GM23248 (cell line): ENCODE measurements at places on chromosomes 4 and X. TPM values are rescaled to one million over a fixed set of nuclear protein-coding genes. Genes with fewer than 3 reads are reported as not detected.
A peak's percentile ranks its signal among the peaks of the same experiment; 100 is the strongest.

DNA sequence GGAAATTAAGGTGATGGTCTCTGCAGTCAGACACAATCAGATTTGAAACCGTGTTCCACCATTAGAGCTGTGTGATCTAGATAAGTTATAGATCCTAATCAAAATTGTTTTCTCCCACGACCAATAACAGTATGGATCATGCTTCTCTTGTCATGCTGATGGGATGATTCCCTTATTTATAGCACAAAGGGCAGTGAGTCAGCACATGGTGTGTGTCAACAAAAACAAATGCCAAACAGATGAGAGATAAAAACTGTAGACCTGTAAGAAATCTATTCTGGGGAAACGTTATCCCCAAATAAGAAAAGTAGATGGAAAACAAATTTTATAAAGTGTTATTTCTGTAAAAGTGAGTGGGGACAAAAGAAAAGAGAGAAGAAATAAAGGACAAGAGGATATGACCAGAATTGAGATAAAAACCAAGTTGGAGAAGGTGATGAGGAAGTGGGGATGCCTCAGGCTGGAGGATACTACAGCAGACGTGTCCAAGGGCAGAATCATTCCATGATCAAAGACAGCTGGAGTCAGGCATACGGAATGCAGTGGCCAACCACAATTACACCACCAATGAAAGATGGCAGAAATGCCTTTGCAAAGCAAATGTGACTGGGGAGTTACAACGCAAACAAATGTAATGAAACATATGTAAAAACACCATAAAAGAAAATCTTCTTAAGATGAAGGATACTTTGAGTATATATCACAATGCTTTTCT lies 377.8 kb upstream of the PRKX start:
- H3K27ac ChIP-seq = no peak overlapping the region
- peak; percentile 0 for DNase-seq
- no peak overlapping the region for H3K4me3 ChIP-seq
- H3K36me3 ChIP-seq = no peaks in the 10 kb centered on the region
- H3K4me1 ChIP-seq = no peaks in the 10 kb centered on the region

- no peaks in the 10 kb centered on the region for H3K36me3 ChIP-seq
- no peak overlapping the region for H3K27ac ChIP-seq
- no peak for DNase-seq
- no peaks in the 10 kb centered on the region for H3K4me1 ChIP-seq
- no peak overlapping the region for H3K4me3 ChIP-seq
These were observed 16.9 kb upstream of the RAP2C start for GRCh38 chrX:132236121-132236520.

DNA sequence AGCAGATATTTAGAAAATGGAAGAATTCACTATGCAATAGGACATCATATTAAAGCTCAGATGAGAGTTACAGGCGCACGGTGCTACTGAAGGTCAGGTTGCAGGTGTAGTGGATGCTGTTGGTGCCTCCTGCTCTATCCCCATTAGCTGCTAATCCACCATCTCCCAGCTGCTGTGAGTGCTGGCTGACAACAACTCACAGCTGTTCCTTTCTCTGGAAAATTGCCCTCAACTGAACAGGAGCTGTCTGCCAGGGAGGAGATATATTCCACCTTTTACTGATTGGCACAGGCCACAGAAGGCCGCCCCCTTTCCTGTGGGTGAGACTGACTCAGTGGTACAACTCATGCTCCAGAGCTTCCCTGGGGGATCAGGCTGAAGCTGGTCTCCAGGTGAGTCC lies 48.7 kb downstream of the UCHL1 start:
- no peak for DNase-seq
- H3K27ac ChIP-seq = no peak overlapping the region
- no peak overlapping the region for H3K4me3 ChIP-seq
- H3K27me3 ChIP-seq = peaks cover 6% of the 10 kb centered on the region; the same call in 1 of the 2 replicates
- H3K4me1 ChIP-seq = no peaks in the 10 kb centered on the region

The CXCR3 gene
- not detected in 2 replicates for total RNA-seq
